ENCODE measurements at places on chromosomes 3 and 15.
A peak's percentile ranks its signal among the peaks of the same experiment; 100 is the strongest.

GRCh38 chr3:45054196-45054857 lies 28.2 kb downstream of the CLEC3B start:
- no peak for DNase-seq

- no peak for DNase-seq
Measured at GRCh38 chr15:89858661-89859458, 34.9 kb downstream of the AP3S2 start.

DNA sequence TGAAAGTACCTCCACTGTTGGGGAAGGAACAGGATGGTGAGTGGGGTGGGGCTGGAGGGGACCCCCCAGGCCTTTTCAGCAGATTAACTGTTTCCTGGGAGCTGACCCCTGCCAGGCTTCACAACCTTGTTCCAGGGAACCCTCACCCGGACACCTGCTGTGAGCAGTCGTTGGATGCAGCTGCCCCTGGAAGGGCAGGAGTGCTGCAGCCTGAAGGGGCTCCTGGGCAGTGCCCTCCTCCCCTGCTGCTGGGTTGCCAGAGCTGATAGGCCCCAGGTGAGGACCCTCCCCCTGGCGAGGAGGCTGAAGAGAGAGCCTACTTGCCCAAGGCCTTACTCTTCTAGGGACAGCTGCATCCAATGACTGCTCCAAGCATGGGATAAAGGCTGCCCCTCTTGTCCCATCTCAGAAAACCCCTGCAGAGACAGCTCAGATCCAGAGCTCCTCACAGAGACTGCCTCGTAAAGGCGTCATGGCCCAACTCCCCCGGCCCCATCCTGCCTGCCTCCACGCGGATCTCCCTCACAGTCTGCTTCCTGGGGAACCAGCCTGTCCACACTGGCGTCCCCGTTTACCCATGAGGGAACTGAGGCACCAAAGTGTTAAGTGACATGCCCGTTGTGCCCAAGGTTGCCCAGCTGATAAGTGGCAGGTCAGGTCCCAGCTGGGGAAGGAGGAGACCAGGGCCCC lies 193.4 kb upstream of the LINGO1 start:
- no peak for DNase-seq

DNA sequence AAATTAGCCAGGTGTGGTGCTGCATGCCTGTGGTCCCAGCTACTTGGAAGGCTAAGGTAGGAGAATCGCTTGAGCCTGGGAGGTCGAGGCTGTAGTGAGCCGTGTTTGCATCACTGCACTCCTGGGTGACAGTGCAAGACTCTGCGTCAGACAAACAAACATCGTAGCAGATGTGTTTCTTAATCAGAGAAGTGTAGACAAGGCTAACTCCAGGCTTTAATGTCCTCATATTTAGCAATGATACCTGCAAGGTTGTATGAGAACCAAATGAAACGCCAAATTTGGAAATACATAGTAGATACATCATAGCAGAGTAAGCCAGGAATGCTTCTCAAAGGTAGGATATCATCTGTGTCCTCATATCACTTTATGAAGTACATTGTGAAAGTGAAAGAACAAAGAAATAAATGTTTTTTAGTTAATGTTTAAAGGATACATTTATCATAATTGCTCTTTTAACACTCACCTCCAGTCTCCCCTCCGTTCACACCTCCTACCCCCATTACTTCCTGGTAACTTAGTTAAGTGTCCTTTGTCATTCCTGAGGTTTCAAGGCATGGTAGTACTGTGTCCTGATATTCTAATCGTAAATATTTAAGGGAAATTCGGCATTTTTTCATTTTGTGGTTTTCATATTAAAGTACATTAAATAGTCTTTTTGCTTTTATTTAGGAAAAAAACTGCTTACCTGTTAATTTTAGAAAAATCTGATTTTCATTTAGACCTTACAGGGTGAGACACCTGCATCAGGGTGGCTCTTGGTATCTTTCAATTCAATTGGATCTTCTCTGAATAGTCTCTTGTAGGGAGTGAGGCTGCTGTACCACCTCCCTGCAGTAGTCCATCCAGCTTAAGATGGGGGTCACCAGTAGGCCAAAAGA lies 96.1 kb downstream of the OPA1 start:
- no peak for DNase-seq

- no peak for DNase-seq
Measured at GRCh38 chr15:66840615-66841390, 138.8 kb downstream of the SMAD6 start.

DNA sequence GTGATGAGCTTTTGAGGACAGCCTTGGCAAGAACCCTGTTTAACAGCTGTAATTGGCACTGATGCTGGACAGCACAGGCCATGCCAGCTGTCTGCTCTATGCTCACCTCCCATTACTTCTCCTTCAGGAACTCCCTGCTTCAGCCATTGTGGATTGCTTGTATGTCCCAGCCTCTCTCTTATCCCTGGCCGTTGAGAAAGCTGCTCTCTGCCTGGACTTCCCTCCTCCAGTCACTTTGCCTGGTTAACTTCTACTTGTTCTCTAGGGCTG lies 444.5 kb downstream of the EPHB1 start:
- no peak for DNase-seq

DNA sequence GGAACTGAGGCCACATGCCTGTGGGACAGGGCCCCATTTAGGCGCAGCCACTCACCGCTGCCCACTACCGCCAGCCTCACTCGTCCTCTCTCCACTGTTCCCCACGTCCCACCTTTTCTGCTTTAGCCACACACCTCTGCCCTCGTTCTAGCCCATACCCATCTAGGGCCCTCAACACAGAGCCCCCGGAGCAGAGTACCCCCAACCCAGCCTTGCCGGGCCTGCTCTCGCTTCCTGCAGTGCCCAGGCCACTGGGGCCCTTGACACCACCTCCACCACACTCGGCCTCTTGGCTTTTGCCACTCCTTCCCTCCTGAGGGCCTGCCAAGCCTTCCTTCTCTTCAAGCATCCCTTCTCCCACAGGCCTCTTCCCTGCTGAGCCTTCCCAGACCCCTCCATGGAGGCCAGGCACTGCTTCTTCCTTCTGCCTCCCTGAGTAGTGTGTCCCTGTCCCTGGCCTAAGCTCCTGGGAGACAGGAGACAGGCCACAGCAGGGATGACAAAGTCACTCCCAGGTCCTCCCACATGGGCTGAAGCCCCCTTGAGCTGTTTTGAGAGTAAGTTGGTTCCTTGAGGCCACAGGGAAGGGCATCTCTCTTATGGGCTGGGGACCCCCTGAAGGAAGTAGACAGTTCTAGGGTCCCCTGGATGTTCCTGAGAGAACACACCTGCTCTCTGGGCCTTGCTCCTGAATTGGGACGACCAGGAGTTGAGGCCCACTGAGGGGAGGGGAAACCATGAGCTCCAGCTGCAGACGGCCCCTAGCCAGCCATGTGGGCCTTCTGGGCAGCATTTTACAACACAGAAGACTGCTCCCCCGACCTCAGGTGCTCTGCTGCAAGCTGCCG lies 4.4 kb downstream of the PRSS50 start:
- DNase-seq: no peak

DNA sequence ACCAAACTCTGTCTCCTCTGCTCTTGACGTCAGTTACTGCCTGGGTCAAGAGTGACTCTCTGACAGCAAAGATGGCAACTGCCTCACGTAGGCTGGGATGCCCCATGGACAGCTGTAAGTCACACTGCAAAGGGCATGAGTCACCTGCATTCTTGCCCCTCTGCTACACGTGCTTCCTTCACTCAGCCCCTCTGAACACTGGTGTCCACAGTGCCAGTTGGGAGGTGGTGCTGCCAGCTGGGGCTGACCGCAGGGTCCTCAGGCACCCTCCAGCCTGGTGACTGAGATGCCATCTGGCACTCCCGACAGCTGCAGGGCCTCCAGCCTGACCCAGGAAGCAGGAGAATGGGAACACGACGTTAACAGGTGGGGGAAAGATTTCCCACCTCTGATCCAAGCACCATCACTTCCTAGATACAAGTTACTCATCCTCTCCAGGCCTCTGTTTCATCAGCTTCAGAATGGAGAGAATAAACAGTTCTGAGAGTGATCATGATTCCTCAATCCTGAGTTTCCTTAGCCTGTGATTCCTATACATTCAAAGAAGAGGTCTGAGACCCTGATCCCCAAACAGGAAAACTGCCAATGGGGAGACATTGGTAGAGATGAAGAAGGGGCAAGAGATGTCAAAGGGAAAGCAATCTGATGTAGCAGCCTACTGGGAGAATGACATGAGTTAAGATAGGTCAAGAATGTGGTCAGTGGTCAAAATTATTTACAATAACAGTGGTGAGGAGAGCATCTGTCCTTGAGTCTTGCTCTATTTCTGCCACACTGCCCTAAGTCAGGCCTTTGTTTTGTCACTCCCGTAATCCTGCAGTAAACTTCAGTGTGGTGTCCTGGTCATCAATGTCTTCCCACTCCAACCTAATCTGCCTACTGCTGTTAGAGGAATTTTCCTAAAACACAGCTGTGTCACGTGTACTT lies 86.1 kb upstream of the BCL6 start:
- no peak for DNase-seq

DNA sequence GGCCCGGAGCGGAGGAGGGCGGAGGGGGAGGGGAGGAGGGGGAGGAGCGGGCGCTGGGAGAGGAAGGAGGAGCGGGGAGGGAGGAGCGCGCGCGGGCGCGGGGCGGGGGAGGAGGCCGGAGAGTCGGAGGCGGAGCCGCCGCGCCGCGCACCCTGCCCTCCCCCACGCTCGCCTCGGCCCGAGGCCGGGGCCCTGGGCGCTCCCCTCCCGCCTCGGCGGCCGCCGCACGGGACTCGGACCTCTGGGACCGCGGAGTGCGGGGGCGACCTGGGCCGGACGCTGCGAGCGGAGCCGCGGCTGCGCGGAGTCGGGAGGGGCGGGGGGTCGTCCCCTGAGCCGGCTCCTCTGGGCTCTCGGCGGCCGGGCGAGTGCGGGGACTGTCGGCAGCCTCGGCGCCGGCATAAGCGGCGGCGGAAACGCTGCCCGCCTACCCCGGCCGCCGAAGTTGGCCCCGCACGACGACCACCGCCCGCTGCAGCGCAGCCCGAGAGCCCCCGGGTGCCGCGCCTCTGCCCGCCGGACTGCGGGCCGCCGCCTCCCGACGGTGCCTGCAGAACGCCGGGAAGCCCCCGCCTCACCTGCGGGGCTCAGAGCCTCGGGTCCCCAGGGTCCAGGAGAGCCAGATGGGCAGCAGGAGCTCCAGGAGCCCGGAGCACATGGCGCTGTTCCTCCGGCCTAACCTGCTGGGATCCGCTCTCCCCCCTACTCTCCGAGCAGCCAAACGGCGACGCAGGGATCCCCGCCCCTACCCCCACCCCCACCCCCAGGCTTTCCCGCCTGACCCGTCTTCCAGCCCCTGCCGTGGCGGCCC lies 406 bp upstream of the GABRB3 start:
- peak; percentile 15 for DNase-seq

DNA sequence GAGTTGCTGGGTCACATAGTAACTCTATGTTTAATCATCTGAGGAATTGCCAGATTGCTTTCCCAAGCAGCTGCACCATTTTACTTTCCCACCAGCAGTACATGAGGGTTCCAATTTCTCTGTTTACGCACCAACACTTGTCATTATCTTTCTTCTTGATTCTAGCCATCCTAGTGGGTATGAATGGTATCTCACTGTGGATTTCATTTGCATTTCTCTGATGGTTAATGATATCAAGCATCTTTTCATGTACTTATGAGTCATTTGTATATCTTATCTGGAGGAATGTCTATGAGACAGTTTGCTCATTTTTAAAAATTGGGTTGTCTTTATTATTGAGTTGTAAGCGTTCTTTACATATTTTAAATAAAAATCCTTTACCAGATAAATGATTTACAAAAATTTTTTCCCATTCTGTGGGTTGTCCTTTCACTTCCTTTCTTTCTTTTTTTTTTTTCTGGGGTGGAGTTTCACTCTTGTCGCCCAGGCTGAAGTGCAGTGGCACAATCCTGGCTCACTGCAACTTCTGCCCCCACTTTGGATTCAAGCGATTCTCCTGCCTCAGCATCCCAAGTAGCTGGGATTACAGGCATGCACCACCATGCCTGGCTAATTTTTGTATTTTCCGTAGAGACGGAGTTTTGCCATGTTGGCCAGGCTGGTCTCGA lies 8.9 kb upstream of the SGO1 start:
- no peak for DNase-seq

DNA sequence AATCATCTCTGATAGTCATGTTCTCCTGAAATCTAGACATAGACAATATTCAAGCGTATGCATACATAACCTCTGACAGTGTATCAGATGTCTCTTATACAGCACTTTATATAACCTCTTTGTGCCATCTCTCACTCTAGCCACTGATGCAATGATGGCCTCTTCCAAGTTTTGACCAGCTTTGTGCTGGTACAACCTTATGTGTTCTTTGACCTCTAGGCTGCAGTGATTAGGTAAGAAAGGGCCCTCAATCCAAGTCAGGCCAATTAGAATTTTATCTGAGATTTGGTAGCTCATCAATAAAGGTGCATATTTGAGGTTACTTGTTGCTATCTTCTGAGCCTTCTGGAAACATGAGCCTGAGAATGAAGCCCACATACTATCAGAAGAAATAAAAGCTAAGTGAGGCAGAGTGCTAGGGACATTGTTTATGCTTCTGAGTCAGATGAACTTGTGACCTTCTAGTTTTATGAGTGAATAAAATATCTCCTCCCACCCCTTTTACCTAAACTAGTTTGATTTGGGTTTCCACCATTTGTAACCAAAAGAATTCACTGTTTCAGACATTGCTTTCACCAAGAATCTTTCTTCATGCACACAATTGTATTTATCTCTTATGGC lies 283.2 kb upstream of the SUCLG2 start:
- no peak for DNase-seq

GRCh38 chr15:41735046-41735445 lies 39.2 kb upstream of the MAPKBP1 start:
- no peak for DNase-seq

- no peak for DNase-seq
Measured at GRCh38 chr15:47726399-47726823, 9.1 kb downstream of the SEMA6D start.

- no peak for DNase-seq
Measured at GRCh38 chr15:60072826-60073465, 68.8 kb downstream of the FOXB1 start.

DNA sequence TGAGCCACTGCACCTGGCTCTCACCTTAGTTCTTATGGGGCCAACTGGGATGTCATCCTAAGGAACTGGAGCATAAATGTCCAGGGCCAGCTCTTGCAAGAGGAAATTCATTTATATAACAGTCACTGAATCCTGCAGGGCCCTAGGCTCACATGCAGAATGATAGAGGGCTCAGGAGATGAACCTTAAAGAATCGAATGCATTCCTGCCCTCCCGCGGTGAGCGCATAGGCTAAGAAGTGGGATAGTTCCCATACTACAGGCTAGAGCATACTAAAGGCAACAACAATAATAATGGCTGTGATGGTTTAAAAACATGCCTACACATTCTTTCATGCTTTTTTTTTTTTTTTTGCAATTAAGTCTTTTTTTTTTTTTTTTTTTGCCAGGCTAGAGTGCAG lies 17.1 kb upstream of the CSRNP1 start:
- DNase-seq: no peak
